ENCODE measurements at places on chromosomes 7 and 10.
A peak's percentile ranks its signal among the peaks of the same experiment; 100 is the strongest.

GRCh38 chr10:59027975-59028655, 148.3 kb upstream of the PHYHIPL start:
- no peak for DNase-seq

DNA sequence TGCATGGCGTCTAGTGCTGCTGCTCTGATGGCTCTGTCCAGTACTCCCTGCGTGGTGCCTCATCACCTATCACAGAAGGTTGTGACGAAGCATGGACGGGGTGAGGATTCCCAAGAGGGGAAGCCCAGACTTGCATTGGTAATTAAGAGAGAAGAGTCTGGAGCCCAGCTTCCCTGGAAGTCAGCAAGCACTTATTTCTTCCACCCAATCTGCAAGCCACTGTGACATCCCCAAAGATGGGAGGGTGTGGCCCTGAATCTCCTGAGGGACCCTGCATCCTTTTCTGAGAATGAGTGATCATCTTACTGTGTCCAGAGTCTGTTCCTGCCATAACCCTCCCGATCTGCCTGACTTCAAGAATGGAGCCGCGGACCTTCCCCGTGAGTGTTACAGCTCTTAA, 166.7 kb downstream of the PTPN20 start:
- DNase-seq = no peak

DNA sequence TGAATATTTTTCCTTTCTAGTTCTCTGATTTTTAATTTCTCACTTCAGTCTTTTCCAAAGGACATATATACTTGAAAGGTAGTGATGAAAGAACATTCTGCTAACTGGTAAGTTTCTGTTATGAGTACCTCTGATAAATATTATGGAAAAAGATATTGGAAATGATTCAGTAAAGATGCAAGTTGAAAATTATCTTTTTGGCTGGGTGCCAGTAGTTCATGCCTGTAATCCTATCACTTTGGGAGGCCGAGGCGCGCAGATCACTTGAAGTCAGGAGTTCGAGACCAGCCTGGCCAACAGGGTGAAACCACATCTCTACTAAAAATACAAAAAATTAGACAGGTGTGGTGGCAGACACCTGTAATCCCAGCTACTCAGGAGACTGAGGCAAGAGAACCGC, 62.1 kb downstream of the ANKRD26 start:
- DNase-seq = no peak

DNA sequence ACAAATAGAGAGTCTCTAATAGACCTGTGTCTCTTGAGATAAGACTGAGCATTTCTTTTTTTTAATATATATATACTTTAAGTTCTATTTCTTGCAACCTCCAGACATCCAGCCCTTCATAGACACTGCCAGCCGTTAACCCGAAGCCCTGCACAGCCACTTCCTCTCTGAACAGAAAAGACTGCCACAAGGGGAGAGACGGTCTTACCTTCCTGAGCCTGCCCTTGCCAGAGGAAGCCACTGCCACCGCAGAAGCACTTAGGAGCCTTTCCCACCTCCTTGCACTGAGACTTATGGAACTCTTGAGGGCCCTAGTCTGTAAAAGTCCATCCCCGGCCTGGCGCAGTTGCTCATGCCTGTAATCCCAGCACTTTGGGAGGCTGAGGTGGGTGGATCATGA, 31.8 kb upstream of the PRSS1 start:
- no peak for DNase-seq

GRCh38 chr7:6639627-6640026, 2.5 kb downstream of the ZNF316 start:
- no peak for DNase-seq

- peak; percentile 9 for DNase-seq
These were observed 45.3 kb downstream of the RASGEF1A start for GRCh38 chr10:43221419-43222209.

DNA sequence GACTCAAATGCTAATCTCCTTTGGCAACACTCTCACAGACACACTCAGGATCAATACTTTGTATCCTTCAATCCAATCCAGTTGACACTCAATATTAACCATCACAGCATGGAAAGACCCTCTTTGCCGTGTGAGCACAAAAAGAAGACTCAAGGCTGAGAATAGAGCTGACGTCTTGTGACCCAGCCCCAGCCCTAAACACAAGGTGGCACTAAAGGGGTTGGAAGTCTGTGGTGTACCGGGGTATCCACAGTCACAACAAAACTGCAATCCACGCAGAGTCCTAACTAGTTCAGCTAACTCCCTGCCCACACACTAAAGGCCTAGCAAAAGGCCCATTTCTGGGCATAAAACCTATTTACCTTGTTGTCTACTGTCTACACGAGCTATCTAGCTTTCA, 200.1 kb downstream of the ACTR3B start:
- DNase-seq = no peak

DNA sequence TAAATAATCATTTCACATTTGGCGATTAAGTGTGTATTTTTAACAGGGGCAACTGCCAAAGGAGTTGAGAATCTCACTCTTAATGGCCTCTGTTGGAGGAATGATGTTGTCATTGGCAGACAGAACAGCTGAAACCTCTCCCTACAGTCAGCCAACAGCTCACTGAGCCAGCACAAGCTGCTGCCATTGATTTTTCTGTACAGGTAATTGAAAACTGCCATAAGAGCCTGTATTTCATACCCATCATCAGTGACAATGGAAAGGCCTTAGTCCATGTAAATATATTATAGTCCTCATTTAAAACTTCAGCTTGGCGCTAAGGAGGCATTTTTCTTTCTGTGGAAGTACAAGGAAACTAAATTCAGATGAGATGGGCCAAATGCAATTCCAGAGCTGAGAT, 28.1 kb upstream of the PTN start:
- DNase-seq = peak; percentile 72

- no peak for DNase-seq
These were observed 154.3 kb downstream of the GNAT3 start for GRCh38 chr7:80357530-80357929.

DNA sequence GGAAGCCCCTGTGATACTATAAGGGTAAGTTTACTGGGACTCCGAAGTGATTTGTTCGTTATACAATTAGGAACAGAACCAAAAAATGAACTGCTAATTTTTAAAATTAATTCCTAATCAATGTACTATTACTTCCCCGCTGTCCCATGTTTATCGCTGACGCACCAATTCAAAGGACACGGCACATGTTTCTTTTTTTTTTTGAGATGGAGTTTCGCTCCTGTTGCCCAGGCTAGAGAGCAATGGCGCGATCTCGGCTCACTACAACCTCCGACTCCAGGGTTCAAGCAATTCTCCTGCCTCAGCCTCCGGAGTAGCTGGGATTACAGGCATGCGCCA, 1.5 kb upstream of the FMC1 start:
- DNase-seq = no peak

DNA sequence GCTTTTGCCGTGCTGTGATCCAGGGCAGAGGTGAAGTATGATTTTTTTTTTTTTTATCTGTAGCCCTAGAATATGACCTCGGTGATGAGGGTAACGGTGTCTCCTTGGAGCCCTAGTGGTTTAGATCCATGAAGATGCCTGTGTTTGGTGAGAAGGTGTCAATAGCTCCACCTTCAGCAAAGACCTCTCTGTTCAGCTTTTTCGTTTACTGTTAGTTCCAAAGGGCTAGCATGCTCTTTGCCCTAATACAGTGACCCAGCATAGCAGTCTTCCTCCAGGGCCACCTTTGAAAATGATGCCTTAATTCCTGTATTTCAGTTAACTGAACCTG, 746 bp upstream of the MRPS16 start:
- DNase-seq = no peak

- DNase-seq = no peak
These were observed 46.9 kb upstream of the KDM7A start for GRCh38 chr7:140223515-140224221.

DNA sequence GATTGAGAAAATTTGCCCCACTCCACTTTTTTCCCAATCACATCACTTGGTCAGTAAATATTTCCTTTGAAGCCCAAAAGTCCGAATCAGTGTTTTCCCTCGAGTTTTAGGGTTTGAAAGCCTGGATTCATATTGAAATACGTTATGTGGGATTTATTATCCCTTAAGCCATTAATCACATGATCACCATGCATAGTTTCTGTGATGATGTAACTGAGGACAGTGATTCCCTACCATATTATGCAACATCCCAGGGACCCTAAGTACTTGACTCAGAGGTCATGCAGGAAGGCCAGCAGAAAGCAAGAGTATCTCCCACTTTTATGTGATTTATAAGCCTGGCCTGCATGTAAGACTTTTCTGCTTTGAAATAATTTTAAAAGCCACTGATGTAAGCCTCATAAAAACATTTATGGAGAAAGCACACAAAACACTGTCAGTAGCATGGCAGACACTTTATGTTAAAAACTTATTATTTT, 630.6 kb upstream of the ZWINT start:
- no peak for DNase-seq

- DNase-seq = peak; percentile 61
These were observed 89.4 kb downstream of the TBXAS1 start for GRCh38 chr7:139918480-139918879.

- peak; percentile 13 for DNase-seq
These were observed 83.1 kb downstream of the NKX6-2 start for GRCh38 chr10:132702601-132703418.

DNA sequence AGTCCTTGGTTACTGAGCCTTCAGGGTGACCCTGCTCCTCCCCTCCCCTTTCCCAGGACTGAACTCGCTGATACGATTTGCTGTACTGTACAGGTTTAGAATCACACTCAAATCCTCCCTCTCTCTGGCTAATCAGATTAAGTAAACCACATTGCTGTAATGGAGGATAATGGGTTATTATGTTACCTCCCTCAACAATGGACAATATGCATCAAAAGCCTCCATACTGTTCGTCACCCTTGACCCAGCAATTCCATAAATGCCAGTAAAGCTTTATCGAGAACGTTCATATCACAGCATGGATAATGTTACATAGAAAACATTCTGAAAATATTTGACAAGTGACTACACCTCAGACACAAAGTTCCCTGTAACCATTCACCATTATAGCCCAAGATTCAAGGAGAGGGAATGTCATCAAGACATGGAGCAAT, 61.7 kb downstream of the FAM107B start:
- no peak for DNase-seq

DNA sequence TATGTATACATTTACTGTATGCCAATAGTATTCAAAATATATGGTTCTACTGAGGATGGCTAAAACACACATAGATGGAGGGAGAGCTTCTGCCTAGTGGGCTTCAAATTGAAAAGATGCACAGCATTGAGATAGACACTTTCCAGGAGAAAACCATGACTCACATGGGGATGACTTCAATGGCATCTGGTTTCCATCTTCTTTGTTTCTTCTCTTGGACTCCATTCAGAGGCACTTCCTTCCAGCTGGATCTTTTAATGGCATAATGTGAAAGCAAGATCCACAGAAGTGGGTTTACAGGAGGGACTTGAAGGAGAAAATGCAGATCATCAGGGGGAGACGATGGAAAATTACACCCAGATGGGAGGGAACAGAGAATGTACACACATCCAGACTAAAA, 84.9 kb downstream of the ZNF365 start:
- DNase-seq = no peak

DNA sequence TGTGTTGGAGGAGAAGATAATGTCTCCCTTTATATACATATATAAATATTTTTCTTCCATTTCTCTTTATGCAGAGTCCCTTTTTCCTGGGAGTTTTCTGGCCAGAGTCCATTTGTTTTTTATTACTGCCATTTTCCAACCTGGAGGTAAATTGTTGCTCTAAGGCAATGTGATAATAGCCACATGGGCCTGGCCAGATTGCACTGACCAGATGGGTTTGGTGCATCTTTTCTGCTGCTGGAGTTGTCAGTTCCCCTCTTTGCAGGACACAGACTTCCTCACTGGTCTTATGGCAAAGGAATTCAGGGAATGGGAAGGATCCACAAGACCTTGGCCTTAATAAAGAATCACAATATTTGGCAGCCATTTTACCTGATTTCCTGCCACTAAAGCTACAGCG, 254.9 kb downstream of the SORCS3 start:
- DNase-seq = no peak

GRCh38 chr10:47167591-47167990, 132.4 kb upstream of the GDF10 start:
- no peak for DNase-seq

- no peak for DNase-seq
These were observed 2.7 kb downstream of the LAMB4 start for GRCh38 chr7:108127461-108127860.

DNA sequence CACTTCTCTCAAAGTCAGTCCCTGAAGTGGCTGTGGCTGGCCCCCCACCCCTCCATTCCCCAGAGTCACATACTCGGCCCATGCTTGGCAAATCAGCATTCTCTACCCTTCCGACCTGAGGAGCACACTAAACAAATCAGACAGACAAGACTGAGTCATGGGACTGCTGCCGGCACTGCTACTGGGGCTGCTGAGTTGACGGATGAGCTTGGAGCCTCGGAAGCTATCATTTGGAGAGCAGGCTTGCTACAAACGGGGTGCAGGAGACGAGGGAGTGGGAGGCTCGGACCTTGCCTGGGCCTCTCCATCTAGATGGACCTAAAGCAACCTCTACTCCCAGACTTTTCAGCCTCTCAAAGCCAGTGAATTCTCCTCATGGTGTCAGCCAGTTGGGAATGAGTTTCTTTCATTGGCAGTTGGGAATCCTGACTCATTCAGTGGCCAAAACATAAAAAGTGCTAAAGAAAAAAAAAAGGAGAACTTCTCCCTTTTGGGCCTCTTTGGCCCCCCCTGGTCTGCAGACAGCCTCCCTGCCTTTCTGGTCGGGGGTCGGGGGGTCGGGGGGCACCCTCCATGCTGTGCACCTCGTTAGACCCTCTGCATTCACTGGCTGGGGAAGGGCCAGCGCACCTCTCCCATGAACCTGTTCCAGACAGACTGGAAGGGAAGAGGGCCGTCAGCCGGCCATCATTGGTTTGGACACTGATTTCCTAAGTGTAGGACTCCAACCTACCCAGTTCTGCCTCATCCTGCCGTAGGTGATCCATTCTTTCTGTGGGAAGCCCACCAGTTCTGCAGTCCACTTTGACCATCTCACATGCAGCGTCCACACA, 52.3 kb upstream of the COL13A1 start:
- DNase-seq = no peak

DNA sequence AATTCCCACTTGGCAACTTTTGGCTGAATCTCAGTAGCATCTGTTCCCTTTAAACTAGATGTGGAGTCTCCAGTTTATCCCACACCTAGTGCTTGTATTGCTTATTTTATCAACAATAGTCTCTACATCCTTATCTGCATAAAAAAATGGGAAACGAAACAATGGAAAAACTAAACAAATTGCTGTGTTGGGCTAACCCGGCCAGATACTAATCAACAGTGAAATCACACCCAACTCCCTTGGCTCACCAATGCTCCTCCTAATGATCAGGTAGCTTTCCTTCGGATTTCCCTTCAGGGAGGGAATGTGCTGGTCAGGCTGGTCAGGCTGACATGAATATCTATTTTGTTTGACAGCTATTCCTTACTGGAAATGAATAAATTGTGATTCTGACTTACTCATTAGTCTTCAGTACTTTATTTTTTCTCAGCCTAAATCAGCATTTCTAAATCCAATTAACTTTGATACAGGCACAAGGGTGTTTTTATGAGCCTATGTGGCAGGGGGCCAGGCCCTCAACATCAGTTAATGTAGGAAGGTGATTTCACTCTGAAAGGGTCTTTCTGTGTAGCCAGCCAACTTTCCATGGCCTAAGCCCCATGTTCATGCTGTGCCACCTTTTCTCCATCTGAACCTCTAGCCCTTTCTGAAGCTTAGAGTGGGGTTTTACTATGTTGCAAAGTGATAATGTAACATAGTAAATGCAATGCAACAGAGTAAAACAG, 170.5 kb upstream of the NPSR1 start:
- DNase-seq = no peak

Data from right hindlimb (tissue), 1 donor.